ENCODE measurements at places on chromosomes 1 and 21. TPM values are rescaled to one million over a fixed set of nuclear protein-coding genes. Genes with fewer than 3 reads are reported as not detected.

The PDPN gene
- total RNA-seq, result 13.8 TPM

The BCAR3 gene
- 26.7 TPM for total RNA-seq

GRCh38 chr1:193229136-193229535, 42.7 kb upstream of the B3GALT2 start:
- no peak for DNase-seq

DNA sequence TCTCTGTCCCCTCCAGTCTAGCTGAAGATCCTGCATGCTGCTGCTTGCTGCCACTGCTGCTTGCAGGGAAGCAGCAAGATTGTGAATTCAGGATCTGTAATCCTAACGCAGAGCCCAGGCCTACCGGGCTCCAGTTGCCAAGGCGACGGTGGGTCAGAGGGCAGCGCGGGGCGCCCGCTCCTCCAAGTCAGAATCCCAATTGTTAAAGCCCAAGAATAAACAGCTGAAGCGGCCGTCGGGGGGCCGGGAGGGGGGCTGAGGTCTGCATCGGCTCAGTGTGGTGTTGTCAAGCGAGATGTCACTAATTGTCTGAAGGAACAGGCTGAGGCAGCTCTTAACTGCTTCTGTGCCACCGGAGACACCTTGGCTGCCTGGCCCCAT, 36.8 kb downstream of the AHDC1 start:
- no peak for DNase-seq

- no peak for DNase-seq
Measured at GRCh38 chr21:45431781-45432572, 27.0 kb downstream of the COL18A1 start.

DNA sequence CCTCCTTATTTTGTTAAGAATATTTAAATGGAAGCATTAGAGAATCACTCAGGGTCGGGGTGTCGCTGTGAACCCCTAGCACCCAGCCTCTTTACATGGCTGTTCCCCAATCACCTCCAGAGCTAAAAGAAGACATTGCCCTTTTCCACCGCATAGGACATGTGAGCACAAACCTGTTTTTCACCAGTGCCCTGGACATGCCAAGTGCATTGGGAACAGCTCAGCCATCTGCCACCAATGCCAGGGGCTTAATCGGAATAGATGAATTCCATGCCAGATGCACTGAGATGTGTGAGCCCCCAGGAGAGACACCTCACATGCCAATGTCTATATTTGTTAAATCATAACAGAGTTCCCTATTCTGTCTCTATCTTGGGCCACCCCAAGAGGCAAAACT, 33.3 kb downstream of the EIF2D start:
- no peak for DNase-seq

GRCh38 chr1:20008391-20008841, 29.0 kb upstream of the PLA2G2A start:
- no peak for DNase-seq

DNA sequence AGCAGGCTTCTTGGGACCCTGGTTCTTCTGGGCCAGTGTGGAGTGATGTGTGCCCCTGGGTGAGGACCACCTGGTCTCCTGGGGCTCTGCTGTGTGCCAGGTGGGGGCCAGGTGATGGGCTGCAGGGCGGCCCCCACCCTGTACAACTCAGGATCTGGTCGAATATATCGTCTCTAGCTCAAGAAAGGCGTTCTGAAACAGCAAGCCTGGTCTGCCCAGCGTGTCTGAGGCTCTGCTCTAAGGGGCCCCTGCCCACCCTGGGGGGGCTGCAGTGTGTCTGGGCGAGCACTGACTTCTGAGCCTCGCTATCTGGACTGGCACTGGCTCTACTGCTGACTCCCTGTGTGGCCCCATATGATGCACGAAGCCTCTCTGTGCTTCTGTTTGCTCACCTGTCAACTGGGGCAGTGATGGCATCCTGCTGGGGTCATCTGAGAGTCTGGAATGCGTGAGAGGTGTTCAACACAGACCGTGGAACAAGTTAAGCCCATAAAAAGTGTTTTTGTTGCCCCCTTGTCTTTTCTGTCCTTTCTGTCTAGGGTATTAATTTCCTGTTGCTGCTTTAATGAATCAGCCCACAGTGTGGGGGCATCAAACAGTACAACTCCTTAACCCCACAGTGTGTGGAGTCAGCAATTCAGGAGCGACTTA, 56.0 kb upstream of the TRAPPC10 start:
- no peak for DNase-seq

Measured in thoracic aorta (tissue), 2 donors.